Epithelial cell of esophagus (primary cell): ENCODE measurements at places on chromosomes 7 and 10.
A peak's percentile ranks its signal among the peaks of the same experiment; 100 is the strongest.

GRCh38 chr7:116885724-116886123 lies 23.3 kb downstream of the CAPZA2 start:
- DNase-seq: no peak

DNA sequence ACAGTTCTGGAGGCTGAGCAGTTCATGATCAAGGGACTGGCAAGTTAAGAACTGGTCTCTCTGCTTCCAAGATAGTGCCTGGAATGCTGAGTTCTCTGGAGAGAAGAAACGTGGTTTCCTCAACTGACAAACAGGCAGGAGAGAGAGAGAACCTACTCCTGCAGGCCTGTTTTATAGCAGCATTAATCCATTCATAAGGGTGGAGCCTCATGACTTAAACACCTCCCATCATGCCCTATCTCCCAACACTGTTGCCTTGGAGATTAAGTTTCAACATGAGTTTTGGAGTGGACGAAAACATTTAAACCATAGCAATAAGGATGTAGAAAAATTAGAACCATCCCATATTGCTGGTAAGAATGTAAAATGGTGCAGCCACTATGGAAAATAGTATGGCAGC lies 32.3 kb upstream of the IMMP2L start:
- no peak for DNase-seq

GRCh38 chr10:42875798-42876341 lies 93.3 kb downstream of the BMS1 start:
- no peak for DNase-seq

DNA sequence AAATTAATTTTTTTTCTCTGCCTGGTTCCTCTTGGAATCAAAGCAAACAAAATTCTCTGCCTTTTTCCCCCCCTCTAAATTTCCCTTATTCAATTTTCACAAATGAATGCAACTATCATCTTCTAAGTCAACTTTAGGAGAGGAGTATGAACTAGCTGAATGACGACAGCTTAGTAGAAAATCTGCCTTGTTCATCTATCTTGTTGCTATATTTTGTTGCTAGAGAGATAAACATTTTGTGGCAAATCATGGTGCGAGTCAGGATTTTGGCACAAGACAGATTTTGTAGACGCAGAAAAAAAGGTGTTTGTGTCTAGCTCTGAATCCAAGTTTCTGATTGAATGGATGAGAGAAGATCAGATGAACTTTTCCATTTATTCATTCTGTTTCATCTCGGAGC lies 81.0 kb upstream of the FZD8 start:
- DNase-seq: no peak

DNA sequence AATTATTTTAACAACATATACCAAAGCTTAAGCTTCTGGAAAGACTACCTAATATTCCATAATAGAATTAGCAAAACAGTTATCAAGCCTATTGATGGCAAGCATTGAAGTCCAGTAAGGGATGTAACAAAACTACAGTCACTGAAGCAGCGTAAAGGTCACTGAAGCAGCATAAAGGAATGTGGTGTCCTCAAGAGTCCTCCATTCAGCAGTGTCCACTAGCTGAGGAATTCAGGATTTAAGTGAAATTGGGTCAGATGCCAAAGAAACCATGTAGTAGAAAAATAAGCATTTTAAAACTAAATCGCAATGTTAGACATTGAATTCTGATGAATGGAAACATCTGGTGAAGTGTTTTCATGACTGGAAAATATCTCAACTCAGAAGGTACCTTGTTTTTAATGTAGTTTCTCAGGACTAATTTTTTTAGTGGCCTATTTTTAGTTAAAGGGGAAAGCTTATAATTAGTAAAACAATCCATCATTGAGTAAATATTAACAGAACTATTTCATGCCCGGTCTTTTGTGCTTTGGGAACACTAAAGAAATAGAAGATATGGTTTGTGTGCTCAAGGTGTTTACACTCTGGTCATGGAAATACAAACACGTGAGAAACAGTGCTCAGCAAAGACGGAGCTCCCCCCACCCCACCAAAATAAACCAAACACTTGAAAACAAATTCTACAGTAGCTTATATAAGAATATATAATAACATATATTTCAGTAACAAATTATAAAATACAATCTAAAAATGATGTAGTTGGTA lies 121.4 kb downstream of the CDK14 start:
- DNase-seq: no peak

DNA sequence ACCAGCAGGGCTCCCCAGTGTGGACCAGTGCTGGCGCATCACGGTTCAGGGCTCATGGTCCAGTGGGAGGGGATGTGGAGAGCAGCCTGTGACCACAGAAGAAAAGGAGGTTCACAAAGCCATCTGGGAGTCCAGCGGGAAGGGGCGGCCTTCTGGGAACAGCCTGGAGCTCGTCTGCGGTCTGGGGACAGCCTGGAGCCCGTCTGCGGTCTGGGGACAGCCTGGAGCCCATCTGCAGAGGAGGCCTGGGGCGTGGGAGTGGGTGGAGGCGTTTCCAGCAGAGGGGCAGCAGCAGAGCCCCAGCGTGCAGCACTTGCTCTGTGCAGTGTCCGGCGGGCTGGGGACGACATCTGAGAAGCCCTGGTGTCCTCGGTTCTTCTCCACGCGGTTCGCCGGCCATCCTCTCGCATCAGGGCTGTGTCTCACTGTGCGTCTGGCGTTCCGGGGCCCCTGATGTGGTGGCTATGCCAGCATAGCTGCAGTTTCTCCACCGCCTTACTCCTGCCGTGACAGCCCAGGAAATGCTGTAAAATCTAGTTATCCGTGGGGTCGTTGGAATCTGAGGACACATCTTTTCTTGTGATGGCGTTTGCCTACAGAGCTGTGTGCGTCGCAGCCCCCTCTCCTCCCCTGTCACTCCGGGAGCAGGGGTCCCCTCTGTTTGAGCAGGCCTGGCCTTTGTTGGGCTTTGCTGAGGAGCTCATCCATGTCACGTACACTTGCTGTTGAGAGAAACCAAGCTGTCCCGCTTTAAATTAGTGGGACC lies 104.6 kb downstream of the INPP5A start:
- DNase-seq: no peak

GRCh38 chr10:59433720-59434428 lies 71.5 kb upstream of the FAM13C start:
- peak; percentile 20 for DNase-seq

DNA sequence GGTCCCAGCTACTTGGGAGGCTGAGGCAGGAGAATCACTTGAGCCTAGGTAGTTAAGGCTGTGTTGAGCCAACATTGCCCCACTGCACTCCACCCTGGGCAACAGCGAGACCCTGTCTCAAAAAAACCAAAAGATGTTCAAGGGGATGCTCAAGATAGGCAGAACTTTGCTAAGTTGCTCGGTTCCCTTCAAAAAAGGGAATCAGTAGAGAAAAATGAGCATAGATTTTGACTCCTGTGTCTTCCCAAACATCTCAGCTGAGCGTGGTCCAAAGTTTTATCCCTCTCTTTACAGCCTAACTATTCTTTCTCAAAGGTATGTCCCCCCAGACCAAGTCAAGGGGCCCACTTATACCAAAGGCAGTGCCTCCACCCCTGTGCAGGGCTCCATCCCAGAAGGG lies 14.0 kb downstream of the AGFG2 start:
- no peak for DNase-seq

GRCh38 chr7:9071160-9071762 lies 637.9 kb downstream of the NXPH1 start:
- no peak for DNase-seq

- no peak for DNase-seq
Measured at GRCh38 chr10:103188853-103189252, 4.2 kb downstream of the NT5C2 start.

- DNase-seq: peak; percentile 47
Measured at GRCh38 chr7:149735181-149735602, 38.2 kb downstream of the ZNF467 start.

DNA sequence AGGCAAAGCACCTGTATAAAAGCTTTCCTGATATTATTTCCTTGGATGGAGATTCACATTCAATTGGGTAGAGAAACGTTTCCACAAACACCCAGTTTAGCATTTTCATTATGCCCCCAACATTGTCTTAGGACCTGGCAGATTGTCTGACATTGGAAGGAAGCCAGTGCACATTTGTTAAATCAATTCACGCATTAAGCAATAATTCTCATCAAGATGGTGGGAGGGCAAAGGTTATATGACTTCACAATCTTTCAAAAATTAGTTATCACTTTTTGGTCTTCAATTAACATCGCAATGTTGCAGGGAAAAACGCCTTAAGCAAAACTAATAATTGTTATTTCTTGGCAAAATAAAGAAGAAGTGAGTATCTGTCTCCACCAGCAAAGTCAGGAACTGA lies 16.4 kb downstream of the OPALIN start:
- DNase-seq: no peak

- no peak for DNase-seq
Measured at GRCh38 chr10:29772403-29772802, 137.6 kb upstream of the SVIL start.

DNA sequence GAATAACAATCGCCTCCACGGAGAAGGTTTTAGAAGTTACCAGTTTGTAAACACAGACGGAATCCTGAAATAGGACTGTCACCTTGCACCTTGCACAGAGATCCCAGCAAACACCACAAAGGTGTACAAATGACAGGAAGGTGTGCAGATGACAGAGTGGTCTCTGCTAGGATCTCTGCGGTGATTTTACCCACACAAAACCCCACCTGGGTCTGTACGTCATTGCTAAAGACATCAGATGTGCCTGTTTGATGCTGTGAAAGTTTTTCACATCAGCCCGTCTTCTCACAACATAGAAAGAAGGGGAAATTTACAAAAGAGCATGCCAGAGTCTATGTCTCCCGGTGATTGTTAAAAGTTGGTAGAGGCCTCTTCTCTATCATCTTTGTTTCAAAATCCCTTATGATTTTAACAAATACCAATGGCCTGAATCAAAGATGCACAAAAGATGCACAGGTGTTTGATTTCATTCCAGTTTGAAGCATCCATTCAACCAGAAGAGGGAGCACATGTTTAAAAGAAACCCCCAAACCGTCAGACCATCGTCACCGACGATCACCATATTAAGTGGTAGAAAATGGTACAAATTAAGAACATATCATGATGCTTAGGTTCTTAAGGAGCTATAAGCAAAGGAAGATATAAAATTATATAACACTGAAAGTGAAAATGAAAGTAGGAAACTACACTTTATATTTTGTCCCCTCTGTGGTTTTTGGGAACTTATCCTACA lies 576.5 kb downstream of the PTPRN2 start:
- no peak for DNase-seq

DNA sequence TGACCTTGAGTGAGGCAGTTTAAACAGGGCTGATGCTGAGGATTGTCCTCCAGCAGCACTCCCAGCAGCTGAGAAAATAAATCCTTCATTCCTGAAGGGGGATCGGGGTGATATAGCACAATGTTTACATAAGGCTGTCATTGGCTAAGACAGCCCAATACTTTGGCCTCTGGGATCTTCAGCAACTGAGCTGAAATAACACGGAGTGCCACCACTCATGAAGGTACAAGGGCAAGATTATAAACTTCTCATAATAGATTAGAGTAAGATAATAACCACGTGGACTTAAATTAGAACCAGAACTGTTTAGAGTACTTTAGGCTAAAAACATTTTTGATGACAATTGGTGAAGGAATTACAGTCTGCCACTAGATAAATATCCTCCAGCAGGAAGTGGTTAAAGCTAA lies 70.0 kb upstream of the PAPSS2 start:
- no peak for DNase-seq

- no peak for DNase-seq
Measured at GRCh38 chr7:152519290-152519689, 83.5 kb upstream of the KMT2C start.

GRCh38 chr7:79523436-79523835 lies 70.0 kb upstream of the MAGI2 start:
- DNase-seq: peak; percentile 39

GRCh38 chr10:100468978-100469377 lies 6.2 kb downstream of the WNT8B start:
- no peak for DNase-seq

GRCh38 chr10:123772645-123773508 lies 106.7 kb downstream of the GPR26 start:
- DNase-seq: no peak

GRCh38 chr7:17907014-17907413 lies 33.3 kb downstream of the SNX13 start:
- peak; percentile 18 for DNase-seq

GRCh38 chr7:27958933-27959548 lies 219.1 kb downstream of the TAX1BP1 start:
- DNase-seq: no peak

DNA sequence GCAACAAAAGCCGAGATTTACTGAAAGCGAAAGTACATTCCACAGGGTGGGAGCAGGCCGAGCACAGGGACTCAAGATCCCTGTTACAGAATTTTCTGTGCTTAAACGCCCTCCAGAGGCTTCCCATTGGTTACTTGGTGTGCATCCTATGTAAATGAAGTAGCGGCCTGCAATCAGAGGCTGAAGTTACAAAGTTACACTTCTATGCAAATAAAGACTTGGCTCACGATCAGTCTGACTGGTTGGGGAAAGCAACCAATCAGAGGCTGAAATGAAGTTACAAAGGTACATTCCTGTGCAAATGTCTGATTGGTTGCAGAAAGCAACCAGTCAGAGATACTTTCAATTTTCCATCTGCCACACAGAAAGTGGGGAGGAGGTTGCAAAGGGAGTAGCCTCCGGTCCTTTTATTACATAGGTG lies 4.1 kb downstream of the ACBD7 start:
- peak; percentile 90 for DNase-seq

- peak; percentile 82 for DNase-seq
Measured at GRCh38 chr7:119959811-119960210, 313.2 kb upstream of the KCND2 start.

- peak; percentile 45 for DNase-seq
Measured at GRCh38 chr10:31836569-31837406, 91.8 kb downstream of the ARHGAP12 start.

GRCh38 chr10:351770-352334 lies 216.6 kb downstream of the ZMYND11 start:
- no peak for DNase-seq

DNA sequence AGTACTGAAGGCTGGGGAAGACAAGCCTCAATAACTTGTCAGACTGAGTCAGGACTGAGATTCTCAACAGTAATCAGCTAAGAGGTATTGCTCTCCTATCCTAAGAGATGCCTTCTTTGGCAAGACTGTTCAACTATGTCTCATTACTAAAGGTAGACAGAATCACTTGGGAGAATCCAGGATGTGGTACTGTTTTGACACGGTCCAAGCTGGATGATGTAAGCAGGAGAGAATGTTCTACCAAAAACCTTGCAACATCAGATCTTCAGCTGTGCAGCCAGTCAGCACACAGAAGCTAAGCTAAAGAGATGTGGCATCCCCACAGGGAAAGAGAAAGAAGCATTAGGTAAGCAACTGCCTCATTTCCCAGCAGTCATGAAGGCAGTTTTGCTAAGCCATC lies 391.4 kb downstream of the NRG3 start:
- no peak for DNase-seq

DNA sequence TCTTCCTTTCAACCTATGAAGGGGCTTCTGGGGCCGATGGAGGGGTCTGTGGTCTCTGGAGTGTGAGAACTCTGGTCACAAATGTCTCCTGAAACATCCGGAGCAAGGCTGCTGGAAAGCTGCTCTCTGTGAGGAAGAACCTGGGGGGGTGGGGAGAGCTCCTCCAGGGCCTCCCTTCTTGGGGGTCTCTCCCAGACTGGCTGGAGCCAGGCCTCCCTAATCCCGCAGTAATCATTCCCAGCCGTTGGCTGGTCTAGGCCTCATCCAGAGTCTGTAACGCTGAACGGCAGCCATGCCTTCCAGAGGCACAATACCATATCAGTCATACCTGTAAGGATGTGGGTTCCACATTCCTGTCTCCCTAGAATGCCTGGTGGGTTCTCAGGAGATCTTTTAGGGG lies 4.4 kb upstream of the LZTS2 start:
- no peak for DNase-seq

GRCh38 chr10:61028861-61029361 lies 84.9 kb upstream of the RHOBTB1 start:
- no peak for DNase-seq
